ENCODE measurements at places on chromosomes 12 and 14.

- peaks cover 18% of the 10 kb centered on the region for H3K4me1 ChIP-seq
- H3K4me3 ChIP-seq: no peak overlapping the region
- peak; percentile 67 for DNase-seq
- H3K27ac ChIP-seq: peak overlapping the region; percentile 36
- no peaks in the 10 kb centered on the region for H3K27me3 ChIP-seq
Measured at GRCh38 chr12:47990351-47991105, 13.7 kb downstream of the COL2A1 start.

DNA sequence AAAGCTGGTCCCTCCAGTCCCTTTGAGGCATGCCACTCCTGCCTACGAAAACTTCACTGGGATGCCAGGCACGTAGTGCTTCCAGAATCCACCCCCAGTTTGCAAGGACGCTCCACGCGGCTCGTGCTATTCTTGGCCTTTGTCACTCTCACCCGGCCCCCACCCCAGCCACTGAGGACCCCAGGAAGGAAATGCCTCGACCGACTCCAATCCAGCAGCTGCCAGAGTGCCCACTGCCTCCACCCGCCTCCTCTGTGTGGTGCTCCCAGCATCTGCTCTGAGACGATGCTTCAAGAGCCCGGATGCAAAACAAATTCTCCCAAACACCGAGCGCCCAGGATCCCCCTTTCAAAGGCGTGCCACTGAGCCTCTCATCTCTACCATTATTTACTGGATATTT, 123.9 kb downstream of the RFLNA start:
- H3K27me3 ChIP-seq: no peaks in the 10 kb centered on the region
- no peak overlapping the region for H3K4me3 ChIP-seq
- no peaks in the 10 kb centered on the region for H3K4me1 ChIP-seq
- H3K36me3 ChIP-seq: no peaks in the 10 kb centered on the region

- no peak overlapping the region for H3K4me3 ChIP-seq
- H3K36me3 ChIP-seq: no peaks in the 10 kb centered on the region
- H3K4me1 ChIP-seq: peaks cover 5% of the 10 kb centered on the region
- DNase-seq: no peak
- H3K27ac ChIP-seq: no peak overlapping the region
Measured at GRCh38 chr12:78164154-78164553, 333.5 kb downstream of the NAV3 start.

DNA sequence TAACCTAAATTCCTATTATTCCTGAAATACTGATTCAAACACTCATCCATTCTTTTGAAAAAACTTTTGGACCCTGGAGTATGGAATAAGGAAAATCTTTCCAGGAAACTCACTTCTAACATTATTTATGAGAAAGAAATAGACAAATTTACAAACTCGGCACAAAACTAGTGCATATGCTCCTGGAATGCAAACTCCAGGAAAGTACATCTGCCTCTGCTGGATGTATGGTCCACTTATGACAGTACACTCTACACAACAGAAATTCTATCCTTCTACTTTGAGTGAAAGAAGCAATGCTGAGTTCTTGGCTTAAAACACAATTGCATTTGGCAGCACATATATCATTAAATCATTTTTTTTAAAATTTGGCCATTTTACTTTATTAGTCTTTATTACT, 700.5 kb upstream of the STXBP6 start:
- H3K27me3 ChIP-seq: no peaks in the 10 kb centered on the region
- H3K36me3 ChIP-seq: no peaks in the 10 kb centered on the region
- no peaks in the 10 kb centered on the region for H3K4me1 ChIP-seq
- no peak overlapping the region for H3K27ac ChIP-seq
- no peak for DNase-seq

- H3K4me3 ChIP-seq: no peak overlapping the region
Measured at GRCh38 chr12:91127306-91127705, 16.0 kb upstream of the LUM start.

DNA sequence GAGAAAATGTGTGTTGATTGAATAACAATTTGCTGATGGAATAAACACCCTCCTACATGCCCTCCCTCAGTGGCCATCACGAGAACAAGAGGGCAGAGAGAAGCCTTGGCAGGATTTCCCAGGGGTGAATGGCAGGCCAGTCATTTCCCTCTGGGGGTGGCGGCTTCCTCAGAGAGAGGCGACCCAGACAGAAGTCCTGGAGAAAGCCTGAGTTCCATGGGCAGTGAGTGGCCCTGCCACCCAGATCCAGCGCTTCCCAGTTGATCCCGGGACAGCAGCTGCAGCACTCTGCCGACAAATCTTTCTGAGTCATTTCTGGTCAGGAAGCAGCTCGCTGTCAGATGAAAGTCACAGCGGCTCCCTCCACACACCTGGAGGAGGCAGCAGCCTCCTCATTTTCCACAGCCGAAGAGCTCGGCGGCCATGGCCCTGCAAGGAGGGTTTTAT, 123.0 kb downstream of the SCARB1 start:
- H3K4me3 ChIP-seq: no peak overlapping the region
- H3K4me1 ChIP-seq: peaks cover 26% of the 10 kb centered on the region
- H3K27ac ChIP-seq: no peak overlapping the region
- H3K36me3 ChIP-seq: no peaks in the 10 kb centered on the region

DNA sequence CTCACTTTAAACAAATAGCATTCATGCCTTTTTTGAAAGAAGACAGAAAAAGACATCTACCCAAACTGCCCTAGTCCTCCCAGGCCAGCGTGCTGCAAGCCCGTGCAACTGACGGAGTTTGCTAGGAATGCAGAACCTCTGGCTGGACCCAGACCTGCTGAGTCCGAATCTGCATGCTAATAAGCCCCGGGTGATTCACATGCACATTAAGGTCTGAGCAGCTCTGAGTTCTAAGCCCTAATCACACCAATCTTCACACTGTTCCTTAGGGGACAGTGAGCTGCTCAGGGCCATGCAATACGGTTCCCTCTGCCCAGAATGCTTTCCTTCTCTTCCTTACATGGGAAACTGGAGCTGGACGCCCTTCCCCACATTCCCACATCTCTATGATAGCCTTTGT, 25.2 kb downstream of the HAL start:
- no peaks in the 10 kb centered on the region for H3K27me3 ChIP-seq
- H3K27ac ChIP-seq: no peak overlapping the region
- no peaks in the 10 kb centered on the region for H3K36me3 ChIP-seq

- no peaks in the 10 kb centered on the region for H3K4me1 ChIP-seq
- H3K4me3 ChIP-seq: no peak overlapping the region
- H3K27ac ChIP-seq: no peak overlapping the region
- no peaks in the 10 kb centered on the region for H3K27me3 ChIP-seq
Measured at GRCh38 chr12:130804216-130804615, 34.8 kb downstream of the STX2 start.

DNA sequence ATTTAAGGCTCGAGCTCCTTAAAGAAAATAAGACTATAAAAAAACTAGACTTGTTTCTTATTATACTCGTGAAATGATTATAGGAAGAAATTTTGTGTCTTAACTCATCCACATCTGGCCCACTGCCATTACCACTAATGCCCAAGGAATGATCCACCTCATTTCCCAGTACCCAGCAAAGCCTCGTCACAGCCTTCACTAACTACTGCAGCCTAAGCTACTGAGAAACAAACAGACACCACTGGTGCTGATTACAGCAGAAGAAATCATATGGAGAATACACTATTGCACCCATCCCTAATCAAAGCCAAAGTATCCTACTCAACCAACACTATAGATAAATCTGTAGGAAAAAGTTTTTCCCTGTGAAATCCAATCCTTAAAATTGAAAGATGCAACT, 205.3 kb upstream of the NAV3 start:
- DNase-seq: no peak
- no peak overlapping the region for H3K27ac ChIP-seq
- H3K4me1 ChIP-seq: no peaks in the 10 kb centered on the region
- H3K36me3 ChIP-seq: no peaks in the 10 kb centered on the region
- no peak overlapping the region for H3K4me3 ChIP-seq

- no peak for DNase-seq
- no peak overlapping the region for H3K27ac ChIP-seq
- no peaks in the 10 kb centered on the region for H3K27me3 ChIP-seq
- H3K4me3 ChIP-seq: no peak overlapping the region
- H3K4me1 ChIP-seq: no peaks in the 10 kb centered on the region
- H3K36me3 ChIP-seq: no peaks in the 10 kb centered on the region
Measured at GRCh38 chr12:45408729-45409114, 192.8 kb downstream of the ANO6 start.

GRCh38 chr14:35687335-35687939, 121.7 kb downstream of the RALGAPA1 start:
- no peaks in the 10 kb centered on the region for H3K27me3 ChIP-seq
- H3K4me1 ChIP-seq: peaks cover 19% of the 10 kb centered on the region
- peak; percentile 91 for DNase-seq
- H3K27ac ChIP-seq: no peak overlapping the region
- H3K36me3 ChIP-seq: peaks cover 13% of the 10 kb centered on the region

DNA sequence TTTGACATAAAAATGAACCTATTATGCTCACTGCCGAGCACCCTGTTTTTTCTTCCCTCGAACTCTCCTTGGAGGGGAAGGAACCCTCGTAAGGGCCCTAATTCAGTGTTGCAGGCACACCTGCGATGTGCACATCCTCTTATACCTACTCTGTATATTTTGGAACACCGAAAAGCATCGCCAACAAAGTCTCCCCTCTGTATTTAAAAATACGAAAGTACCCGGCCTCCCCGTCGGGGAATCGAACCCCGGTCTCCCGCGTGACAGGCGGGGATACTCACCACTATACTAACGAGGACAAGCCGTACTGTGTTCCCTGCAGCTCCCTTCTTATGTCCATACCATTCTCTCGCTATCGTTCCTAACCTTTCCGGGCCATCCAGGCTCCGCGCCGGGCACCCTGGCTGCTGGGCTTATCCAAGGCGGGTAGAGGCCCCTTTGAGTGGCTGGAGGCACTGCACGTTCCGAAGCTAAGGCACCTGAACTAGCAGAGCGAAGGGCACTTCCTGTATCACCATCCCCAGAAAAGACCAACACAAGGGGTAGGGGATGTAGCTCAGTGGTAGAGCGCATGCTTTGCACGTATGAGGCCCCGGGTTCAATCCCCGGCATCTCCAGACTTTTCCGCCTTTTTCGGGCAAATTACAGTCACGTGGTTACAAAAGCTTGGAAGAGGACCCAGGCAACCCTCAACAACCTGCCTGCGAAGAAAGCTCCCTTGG, 25.1 kb upstream of the UBC start:
- H3K4me1 ChIP-seq: peaks cover 38% of the 10 kb centered on the region
- peak overlapping the region; percentile 90 for H3K27ac ChIP-seq
- H3K27me3 ChIP-seq: no peaks in the 10 kb centered on the region
- peak overlapping the region; percentile 73 for H3K4me3 ChIP-seq

- no peaks in the 10 kb centered on the region for H3K27me3 ChIP-seq
- peaks cover 61% of the 10 kb centered on the region for H3K4me1 ChIP-seq
- DNase-seq: peak; percentile 88
Measured at GRCh38 chr14:103334644-103335622, 896 bp downstream of the EIF5 start.

GRCh38 chr12:89593873-89594272, 68.0 kb upstream of the POC1B start:
- no peaks in the 10 kb centered on the region for H3K4me1 ChIP-seq
- H3K36me3 ChIP-seq: no peaks in the 10 kb centered on the region
- no peak overlapping the region for H3K4me3 ChIP-seq
- DNase-seq: no peak

DNA sequence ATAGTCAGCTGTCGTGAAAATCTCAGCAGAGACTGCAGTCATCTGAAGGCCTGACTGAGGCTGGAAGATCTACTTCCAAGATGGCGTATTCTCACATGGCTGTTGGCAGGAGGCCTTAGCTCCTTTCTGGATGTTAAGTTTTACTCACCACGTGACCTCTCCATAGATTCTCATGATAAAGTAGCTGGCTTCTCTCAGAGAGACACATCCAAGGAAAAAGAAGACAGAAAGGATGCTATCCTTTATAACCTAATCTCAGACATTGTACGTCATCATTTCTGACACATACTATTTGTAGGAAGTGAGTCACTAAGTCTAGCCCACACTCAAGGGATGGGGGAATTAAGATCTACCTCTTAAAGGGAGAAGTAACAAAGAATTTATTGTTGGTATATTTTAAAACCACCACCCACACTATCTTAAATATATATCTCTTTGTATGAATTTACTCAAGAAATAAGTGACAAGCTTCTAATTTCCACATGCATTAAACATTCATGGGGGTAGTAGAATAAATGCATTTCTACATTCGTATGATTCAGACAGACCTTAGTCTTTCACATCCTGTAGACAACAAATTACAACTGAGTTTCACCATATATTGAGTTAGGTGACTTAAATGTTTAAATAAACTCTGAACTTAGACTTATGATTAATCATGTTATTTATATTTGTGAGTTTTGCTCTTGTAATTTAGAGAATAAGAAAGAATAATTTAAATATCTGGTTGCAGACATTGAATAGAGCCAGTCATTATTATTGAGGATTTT, 411.0 kb downstream of the LRIG3 start:
- no peaks in the 10 kb centered on the region for H3K4me1 ChIP-seq
- no peak overlapping the region for H3K4me3 ChIP-seq
- no peaks in the 10 kb centered on the region for H3K27me3 ChIP-seq
- DNase-seq: no peak

- peak; percentile 50 for DNase-seq
- H3K27me3 ChIP-seq: no peaks in the 10 kb centered on the region
- peaks cover 42% of the 10 kb centered on the region for H3K4me1 ChIP-seq
Measured at GRCh38 chr14:65301862-65302539, 110.5 kb upstream of the FUT8 start.

GRCh38 chr12:1781772-1782171, 38.6 kb upstream of the LRTM2 start:
- no peak for DNase-seq
- H3K4me3 ChIP-seq: no peak overlapping the region
- H3K27me3 ChIP-seq: no peaks in the 10 kb centered on the region
- peaks cover 22% of the 10 kb centered on the region for H3K4me1 ChIP-seq

DNA sequence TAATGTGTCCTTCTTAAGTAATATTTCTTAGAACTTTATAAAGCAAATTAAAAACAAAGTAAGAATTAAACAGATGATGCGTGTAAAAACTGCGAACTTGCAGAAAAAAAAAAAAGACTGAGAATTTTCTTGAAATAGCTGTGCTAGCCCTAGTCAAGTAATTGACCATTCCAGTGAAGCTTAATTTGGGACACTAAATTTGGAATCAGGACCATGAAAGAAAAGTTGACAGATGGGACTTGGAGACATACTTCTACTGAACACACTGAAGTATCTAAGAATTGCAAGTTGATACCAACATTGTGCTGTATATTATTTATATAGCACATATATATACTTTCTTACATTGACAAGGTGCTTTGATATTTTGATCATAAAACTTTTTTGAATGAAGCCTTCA, 386.6 kb downstream of the KCNH5 start:
- DNase-seq: no peak
- no peaks in the 10 kb centered on the region for H3K4me1 ChIP-seq
- no peak overlapping the region for H3K4me3 ChIP-seq
- H3K27ac ChIP-seq: no peak overlapping the region

- no peak for DNase-seq
- H3K27me3 ChIP-seq: no peaks in the 10 kb centered on the region
- H3K4me3 ChIP-seq: no peak overlapping the region
- H3K4me1 ChIP-seq: no peaks in the 10 kb centered on the region
Measured at GRCh38 chr14:30725763-30726162, 103.6 kb downstream of the SCFD1 start.

- H3K4me3 ChIP-seq: no peak overlapping the region
- no peaks in the 10 kb centered on the region for H3K4me1 ChIP-seq
- H3K27me3 ChIP-seq: no peaks in the 10 kb centered on the region
- H3K27ac ChIP-seq: no peak overlapping the region
- no peak for DNase-seq
Measured at GRCh38 chr14:74190927-74191575, 48.2 kb upstream of the VSX2 start.
